Vagina (tissue), 2 donors: ENCODE measurements at places on chromosomes 11 and 22. TPM values are rescaled to one million over a fixed set of nuclear protein-coding genes. Genes with fewer than 3 reads are reported as not detected.

GRCh38 chr22:22086501-22087158 is 104.0 kb upstream of the TOP3B start:
- DNase-seq = no peak
- H3K4me3 ChIP-seq = no peak overlapping the region
- H3K4me1 ChIP-seq = no peaks in the 10 kb centered on the region
- no peak overlapping the region for H3K27ac ChIP-seq
- no peaks in the 10 kb centered on the region for H3K36me3 ChIP-seq
- H3K27me3 ChIP-seq = no peaks in the 10 kb centered on the region

- H3K27ac ChIP-seq = no peak overlapping the region
- H3K4me3 ChIP-seq = no peak overlapping the region
- no peaks in the 10 kb centered on the region for H3K36me3 ChIP-seq
- peaks cover 17% of the 10 kb centered on the region for H3K4me1 ChIP-seq
These were observed 5.8 kb downstream of the POLR2F start for GRCh38 chr22:37959231-37959825.

Gene SHISAL1
- 7.6 TPM for total RNA-seq

DNA sequence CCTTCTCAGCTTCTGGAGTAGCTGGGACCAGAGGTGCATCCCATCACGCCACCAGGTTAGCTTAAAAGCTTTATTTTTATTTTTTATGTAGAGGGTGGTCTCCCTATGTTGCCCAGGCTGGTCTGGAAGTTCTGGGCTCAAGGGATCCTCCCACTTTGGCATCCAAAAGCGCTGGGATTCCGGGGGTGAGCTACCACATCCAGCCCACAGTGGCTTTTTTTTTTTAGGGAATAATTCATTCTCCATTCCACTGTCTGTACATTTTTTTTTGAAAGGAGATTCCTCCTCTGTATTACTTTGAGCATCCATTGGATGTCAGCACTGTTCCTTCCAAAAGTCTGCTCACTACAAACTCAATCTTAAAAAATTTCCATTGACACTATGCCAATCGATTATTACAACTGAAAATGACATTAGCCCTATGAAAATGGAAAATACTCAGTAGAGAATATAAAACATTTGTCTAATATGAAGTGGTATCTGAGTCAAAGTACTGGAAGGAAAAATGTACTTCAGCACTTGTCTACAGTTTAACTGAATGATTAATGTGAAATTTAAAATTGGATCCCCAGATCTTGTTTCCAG is 1.3 kb upstream of the LPXN start:
- no peaks in the 10 kb centered on the region for H3K36me3 ChIP-seq
- H3K27me3 ChIP-seq = no peaks in the 10 kb centered on the region
- H3K27ac ChIP-seq = peak overlapping the region; percentile 100
- H3K4me3 ChIP-seq = peak overlapping the region; percentile 97
- peaks cover 69% of the 10 kb centered on the region for H3K4me1 ChIP-seq

Gene SLC37A2
- total RNA-seq = 22.6 TPM

GRCh38 chr11:692824-693414 is 2.1 kb downstream of the DEAF1 start:
- H3K36me3 ChIP-seq = no peaks in the 10 kb centered on the region
- H3K4me3 ChIP-seq = no peak overlapping the region
- H3K4me1 ChIP-seq = peaks cover 40% of the 10 kb centered on the region

GRCh38 chr11:83971063-83971462 is 684.9 kb upstream of the CCDC90B start:
- no peak for DNase-seq
- no peaks in the 10 kb centered on the region for H3K36me3 ChIP-seq
- H3K4me1 ChIP-seq = no peaks in the 10 kb centered on the region
- no peaks in the 10 kb centered on the region for H3K27me3 ChIP-seq

GRCh38 chr11:20594274-20595061 is 4.9 kb upstream of the SLC6A5 start:
- peaks cover 11% of the 10 kb centered on the region for H3K4me1 ChIP-seq
- peaks cover 11% of the 10 kb centered on the region for H3K27me3 ChIP-seq
- DNase-seq = no peak
- no peak overlapping the region for H3K4me3 ChIP-seq

DNA sequence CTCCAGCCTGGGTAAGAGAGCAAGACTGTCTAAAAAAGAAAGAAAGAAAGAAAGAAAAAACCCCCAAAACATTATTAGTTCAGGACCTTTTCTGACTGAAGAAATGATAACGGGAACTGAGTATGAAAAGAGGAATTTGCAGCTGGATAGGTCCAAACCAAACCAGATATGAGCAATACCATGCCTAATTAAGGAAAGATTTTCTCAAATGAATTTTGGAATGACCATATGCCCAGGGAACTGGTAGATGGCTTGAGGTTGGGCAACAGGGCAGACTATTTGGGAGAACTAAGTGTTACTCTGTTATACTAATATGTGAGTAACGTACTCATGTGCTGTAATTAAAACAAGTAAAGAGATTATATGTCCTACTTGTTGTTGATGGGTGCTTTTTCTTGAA is 186.1 kb downstream of the TMEM135 start:
- no peak overlapping the region for H3K4me3 ChIP-seq
- H3K27me3 ChIP-seq = no peaks in the 10 kb centered on the region
- H3K4me1 ChIP-seq = no peaks in the 10 kb centered on the region

Gene RHOG
- 107 TPM for total RNA-seq

DNA sequence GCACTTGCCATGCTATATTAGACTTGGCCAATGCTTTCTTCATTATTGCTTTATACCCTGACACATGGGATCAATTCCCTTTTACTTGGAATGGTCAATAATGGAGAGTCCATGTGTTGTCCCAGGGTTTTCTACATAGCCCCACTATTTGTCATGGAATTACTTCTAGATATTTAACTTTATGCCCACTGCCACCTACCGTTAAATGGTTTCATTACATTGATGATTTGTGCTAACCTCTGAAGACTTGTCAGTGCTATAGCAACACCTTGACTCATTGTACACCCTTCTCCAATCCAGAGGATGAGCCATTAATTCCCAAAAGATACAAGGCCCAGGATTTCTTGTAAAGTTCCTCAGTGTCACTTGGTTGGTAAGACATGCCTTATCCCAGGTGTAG is 31.4 kb upstream of the SLC22A25 start:
- no peaks in the 10 kb centered on the region for H3K27me3 ChIP-seq
- no peaks in the 10 kb centered on the region for H3K4me1 ChIP-seq
- DNase-seq = no peak

DNA sequence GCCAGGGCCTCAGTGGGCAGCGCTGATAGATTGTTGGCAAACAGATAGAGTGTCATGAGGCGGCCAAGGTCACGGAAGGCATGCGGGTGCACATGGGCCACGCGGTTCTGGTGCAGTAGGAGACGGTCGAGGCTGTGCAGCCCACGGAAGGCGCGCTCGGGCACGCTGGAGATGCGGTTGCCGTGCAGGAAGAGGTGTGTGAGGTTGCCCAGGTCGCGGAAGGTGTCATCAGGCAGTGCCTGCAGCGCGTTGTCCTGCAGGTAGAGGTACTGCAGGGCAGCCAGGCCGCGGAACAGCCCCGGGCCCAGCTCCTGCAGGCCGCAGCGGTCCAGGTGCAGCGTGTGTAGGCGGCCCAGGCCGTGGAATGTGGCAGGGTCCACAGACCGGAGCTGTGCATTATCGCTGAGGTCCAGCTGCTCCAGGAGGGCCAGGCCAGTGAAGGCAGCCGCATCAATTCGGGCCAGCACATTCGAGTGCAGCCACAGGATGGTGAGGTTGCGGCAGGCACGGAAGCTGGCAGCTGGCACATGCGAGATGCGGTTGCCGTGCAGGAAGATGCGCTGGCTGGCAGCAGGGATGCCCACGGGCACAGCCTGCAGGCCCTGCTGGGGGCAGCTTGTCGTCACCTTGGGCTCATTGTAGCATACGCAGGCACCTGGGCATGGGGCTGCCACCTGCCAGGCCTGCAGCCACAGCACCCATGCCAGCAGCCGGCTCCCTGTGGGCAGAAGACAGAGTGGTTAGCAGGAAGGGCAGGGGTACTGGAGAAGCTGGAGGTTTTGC is 25.5 kb downstream of the RTN4R start:
- no peak overlapping the region for H3K27ac ChIP-seq
- no peak overlapping the region for H3K4me3 ChIP-seq
- H3K27me3 ChIP-seq = no peaks in the 10 kb centered on the region
- no peak for DNase-seq
- peaks cover 43% of the 10 kb centered on the region for H3K4me1 ChIP-seq
- H3K36me3 ChIP-seq = no peaks in the 10 kb centered on the region

GRCh38 chr11:119126675-119127268 is 5.4 kb downstream of the HINFP start:
- no peak for DNase-seq
- H3K27me3 ChIP-seq = no peaks in the 10 kb centered on the region
- no peak overlapping the region for H3K4me3 ChIP-seq
- peaks cover 15% of the 10 kb centered on the region for H3K4me1 ChIP-seq
- no peak overlapping the region for H3K27ac ChIP-seq
- no peaks in the 10 kb centered on the region for H3K36me3 ChIP-seq

Gene C11orf65
- total RNA-seq = 0.25 TPM

DNA sequence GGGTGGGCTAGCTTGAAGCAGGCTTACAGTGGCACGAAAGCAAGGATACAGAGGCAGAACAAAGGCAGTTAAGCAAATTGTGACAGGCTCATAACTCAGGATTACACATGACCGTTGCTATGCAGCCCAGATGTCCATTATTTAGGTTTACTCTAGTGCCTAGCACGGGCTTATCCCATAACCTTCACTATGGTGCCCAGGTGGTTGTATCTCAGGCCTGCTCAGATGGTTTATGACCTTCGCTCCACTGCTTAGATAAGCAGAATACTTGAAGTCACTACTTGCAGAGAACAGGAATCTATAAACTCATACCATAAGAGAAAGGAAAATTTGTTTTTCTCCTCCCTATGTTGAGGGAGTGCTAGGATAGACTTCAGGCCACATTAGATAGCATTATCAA is 9.0 kb downstream of the OR6M1 start:
- H3K4me1 ChIP-seq = no peaks in the 10 kb centered on the region
- no peak for DNase-seq
- H3K4me3 ChIP-seq = no peak overlapping the region
- H3K27me3 ChIP-seq = no peaks in the 10 kb centered on the region
- H3K27ac ChIP-seq = no peak overlapping the region
